ENCODE measurements at places on chromosomes 7 and 10.

- no peak for DNase-seq
These were observed 57.1 kb upstream of the RHOBTB1 start for GRCh38 chr10:61000769-61001730.

GRCh38 chr10:119783665-119784027 lies 57.8 kb downstream of the INPP5F start:
- DNase-seq = no peak

- DNase-seq = no peak
These were observed 62.7 kb upstream of the CARD11 start for GRCh38 chr7:3106361-3106826.

GRCh38 chr10:32234471-32234870 lies 112.5 kb downstream of the EPC1 start:
- no peak for DNase-seq

- DNase-seq = no peak
These were observed 101.5 kb upstream of the ANKRD1 start for GRCh38 chr10:91022390-91022789.
